ENCODE measurements at places on chromosomes 6 and 20. TPM values are rescaled to one million over a fixed set of nuclear protein-coding genes. Genes with fewer than 3 reads are reported as not detected.

- DNase-seq: no peak
These were observed 58.8 kb upstream of the MOCS1 start for GRCh38 chr6:39992861-39993622.

DNA sequence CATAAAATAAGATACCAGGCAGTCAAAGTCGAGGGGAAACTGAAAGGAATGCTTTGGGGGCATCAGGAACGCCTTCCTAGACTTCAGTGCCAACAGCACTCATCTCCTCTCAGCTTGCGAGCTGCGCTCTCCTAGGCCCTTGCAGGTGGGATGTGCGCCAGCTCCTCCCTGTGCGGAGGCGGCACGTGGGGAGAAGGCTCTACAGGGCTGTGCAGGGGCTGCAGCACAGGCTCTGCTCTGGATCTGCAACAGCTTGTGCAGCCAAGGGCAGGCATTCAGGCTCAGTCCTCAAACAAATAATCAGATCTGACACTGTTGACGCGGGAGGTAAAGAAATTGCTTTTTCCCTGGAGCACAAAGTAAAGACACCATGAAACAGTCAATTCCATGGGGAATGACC is 144.8 kb downstream of the TTLL2 start:
- DNase-seq: no peak

GRCh38 chr20:50323777-50324775 is 133.4 kb downstream of the CEBPB start:
- no peak for DNase-seq

- DNase-seq: no peak
These were observed 169.7 kb upstream of the TNFAIP3 start for GRCh38 chr6:137697267-137697938.

The CASS4 gene
- total RNA-seq: 7.5 TPM

The PNLDC1 gene
- not detected for total RNA-seq

The PKIG gene
- 78.2 TPM for total RNA-seq

The VNN1 gene
- 0.84 TPM for total RNA-seq

The TSPO2 gene
- not detected for total RNA-seq
